Cerebellar nuclear complex (tissue), 1 donor: ENCODE measurements at places on chromosomes 1 and 21.

- no peak for DNase-seq
These were observed 52.8 kb downstream of the IGSF21 start for GRCh38 chr1:18160290-18160942.

DNA sequence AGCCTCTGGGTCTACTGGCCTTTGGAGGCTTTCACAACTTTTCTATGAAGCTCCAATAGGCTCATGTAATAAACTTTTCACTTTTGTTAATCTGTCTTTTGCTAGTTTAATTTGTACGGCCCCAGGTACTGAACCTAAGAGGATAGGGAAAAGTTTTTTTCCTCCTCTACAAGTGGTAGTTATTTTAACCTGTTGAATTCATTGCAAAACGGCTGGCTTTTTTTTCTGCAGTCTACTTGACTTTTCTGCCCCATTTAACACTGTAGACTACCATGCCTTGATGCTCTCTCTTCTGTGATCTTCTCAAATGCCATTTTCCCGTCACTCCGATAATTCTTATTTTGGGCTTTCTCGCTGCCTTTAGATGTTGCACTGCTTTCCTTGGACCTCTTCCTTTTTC, 43.6 kb upstream of the DR1 start:
- DNase-seq = no peak

- peak; percentile 11 for DNase-seq
These were observed at the start of gene UAP1 for GRCh38 chr1:162561616-162562469. UAP1 (plus strand) TSS chr1:162561722; CDS start chr1:162566069, 4,347 bp downstream.

DNA sequence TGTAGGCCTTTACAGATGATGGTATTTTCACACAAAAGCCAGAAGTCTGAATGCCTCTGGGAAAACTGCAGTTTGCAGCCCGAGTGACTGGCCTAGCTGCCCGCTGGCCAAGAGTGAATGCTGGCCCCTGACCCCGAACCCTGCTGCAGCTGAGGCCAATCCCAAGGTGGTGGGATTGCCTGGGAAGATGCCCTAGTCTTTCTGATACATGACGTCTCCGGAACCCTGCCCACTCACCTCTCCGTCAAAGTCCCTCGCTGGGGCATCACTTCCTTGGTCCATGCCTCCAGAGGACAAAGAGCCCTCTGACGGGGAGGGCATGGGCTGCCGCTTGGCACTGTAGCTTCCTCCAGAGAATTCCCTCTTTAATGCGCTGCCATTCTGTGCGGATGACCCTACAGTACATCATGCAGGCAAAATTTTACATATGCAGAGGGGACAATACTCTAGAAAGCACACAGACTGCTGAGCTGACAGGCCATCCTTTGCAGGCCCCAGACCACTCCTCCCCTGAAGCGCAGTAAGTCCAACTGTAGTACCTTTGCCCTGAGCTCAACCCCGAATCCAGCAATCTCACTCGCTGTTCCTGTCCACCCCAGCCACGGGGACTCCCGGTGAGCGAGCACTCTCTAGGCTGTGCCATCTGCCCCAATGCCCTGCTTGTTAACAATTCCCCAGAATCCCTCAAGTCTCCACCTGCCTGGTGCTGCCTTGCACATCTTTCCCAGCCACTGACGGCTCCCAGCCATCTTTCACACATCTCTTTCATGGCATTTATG, 54.7 kb downstream of the COQ8A start:
- no peak for DNase-seq

DNA sequence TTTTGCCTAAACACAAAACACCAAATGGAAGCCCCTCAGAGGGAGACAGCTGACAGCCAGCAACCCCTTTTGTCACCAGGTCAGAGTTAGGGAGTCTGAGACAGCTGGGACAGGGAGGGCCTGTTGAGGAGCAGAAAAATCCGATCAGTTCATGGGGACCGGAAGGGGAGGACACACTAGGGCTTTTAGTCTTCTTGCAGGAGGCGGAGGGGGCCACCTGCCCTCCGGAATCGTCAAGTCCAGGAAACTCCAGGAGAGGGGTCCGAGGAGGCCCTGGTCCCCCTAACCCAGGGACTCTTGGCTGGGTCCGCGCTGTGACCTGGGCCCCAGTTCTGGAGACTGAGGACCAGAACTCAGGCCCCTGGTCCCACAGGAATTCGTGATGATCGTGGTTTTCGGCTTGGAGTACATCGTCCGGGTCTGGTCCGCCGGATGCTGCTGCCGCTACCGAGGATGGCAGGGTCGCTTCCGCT, 34.2 kb downstream of the KCNQ4 start:
- no peak for DNase-seq

GRCh38 chr1:103941086-103941485, 191.4 kb downstream of the AMY1C start:
- DNase-seq = no peak

- no peak for DNase-seq
These were observed 67.0 kb downstream of the RGS18 start for GRCh38 chr1:192225266-192225665.

DNA sequence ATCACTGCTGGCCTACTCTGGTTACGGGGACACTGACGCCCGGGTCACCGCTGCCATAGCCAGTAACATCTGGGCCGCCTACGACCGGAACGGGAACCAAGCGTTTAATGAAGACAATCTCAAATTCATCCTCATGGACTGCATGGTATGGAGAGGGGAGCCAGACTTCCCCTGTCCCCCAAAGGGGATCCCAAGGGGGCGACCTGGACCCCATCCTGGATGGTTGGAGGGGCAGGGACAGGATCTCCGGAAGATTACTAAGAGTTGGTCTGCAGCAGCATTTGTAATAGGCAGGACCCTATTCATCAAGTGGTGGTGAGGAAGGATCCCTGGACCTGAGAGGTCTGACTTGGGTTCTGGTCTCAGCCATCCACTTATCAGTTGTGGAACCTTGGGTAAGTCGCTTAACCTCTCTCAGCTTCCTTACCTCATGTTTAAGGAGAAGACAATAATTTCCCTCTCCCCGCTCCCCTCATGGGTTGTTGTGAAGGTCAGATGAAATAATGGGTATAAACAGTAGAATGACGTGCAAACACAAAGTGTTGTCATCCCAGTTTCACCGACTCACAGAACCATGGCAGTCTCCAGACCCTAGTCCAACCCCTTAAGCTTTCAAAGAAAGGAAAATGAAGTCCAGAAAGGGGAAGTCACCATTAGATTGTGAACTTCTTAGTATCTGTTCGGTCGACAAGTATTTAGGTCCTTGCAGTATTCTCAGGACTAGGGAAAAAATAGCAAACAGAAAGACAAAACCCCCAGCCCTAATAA, 883 bp downstream of the LAMTOR2 start:
- DNase-seq = no peak

DNA sequence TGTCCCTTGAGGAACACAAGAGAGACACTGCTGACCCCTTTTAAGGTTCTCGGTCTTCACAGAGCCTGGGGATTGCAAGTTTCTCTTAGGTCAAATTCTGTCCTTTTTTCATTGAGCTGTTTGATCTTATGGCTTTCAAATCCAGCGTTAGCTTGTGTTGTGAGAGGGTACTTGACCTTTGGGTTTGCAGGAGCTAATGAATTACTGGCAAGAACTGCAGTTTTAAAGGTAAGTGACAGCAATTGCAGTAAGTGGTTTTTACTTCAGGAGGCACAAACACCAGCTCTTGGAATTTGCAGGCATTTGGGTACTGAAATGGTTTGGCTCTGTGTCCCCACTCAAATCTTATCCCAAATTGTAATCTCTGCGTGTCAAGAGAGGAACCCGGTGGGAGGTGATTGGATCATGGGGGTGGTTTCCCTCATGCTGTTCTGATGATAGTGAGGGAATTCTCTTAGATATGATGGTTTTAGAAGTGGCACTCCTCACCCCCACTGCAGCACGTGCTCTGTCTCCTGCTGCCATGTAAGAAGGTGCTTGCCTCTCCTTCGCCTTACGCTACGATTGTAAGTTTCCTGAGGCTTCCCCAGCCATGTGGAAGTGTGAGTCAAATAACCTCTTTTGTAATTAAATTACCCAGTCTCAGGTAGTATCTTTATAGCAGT, 134.5 kb upstream of the LYPLAL1 start:
- no peak for DNase-seq

DNA sequence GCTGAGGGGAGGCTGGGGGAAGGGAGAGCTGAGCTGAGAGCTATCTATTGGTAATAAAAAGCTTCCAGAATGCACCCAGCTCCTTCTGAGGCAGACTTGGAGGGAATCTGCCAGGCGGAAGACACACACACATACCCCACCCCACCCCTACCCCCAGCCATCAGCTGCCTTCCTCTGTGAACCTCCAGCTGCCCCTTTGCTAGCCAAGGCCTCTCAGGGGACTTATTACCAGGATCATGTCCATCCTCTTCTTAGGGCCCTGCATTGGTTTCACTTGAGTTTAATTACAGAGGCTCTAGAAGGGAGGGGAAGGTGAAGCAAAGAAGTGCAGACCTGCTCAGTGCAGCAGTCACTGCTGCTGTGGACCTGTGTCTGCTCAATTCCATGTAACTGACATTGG, 156.4 kb downstream of the OMA1 start:
- DNase-seq = no peak

DNA sequence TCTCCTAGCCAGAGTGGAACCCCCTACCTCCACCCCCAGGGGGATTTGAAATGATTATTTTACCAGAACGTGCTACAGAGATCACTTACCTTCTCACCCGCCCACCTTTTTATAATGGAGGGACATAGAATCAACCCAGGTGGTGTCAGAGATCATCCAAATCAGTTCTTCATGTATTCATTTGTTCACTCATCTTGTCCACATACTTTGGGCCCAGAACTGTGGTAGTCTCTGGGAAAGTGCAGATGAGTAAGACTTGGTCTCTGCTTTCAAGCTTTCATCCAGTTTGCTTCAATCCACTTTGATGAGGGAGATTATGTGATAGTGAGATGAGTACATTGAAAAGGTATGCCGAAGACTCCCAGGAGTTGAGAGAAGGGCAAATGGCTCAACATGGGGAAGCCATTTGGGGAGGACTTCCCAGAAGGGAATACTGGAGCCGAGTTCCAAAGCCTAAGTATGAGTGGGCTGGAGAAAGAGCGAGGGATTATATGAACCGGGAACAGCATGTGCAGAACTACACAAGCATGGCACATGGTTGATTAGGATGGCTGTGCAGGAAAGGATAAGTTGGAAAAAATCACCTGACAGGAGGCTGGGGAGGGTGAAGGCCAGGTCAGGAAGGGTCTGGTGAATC, 1.9 kb downstream of the FGGY start:
- no peak for DNase-seq

GRCh38 chr1:181134543-181135436, 46.3 kb downstream of the IER5 start:
- no peak for DNase-seq

DNA sequence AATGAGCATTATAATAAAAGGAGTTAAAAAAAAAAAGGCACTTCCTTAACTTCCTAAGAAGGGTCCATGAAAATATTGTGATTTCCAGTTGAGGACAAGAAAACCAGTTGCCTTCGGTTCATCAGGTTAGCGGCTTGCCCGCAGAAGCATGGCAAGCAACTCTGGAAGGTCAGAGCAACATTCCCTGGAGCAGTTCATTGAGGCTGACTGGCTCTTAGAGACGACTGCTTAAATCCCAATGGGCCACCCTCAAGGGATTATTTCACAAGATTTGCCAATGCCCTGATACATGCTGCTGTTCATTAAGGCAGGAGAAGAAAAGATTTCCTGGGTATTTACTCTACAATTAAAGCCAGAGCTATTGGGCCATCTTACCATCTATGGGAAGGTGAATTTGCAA, 29.0 kb upstream of the CASQ2 start:
- DNase-seq = no peak

DNA sequence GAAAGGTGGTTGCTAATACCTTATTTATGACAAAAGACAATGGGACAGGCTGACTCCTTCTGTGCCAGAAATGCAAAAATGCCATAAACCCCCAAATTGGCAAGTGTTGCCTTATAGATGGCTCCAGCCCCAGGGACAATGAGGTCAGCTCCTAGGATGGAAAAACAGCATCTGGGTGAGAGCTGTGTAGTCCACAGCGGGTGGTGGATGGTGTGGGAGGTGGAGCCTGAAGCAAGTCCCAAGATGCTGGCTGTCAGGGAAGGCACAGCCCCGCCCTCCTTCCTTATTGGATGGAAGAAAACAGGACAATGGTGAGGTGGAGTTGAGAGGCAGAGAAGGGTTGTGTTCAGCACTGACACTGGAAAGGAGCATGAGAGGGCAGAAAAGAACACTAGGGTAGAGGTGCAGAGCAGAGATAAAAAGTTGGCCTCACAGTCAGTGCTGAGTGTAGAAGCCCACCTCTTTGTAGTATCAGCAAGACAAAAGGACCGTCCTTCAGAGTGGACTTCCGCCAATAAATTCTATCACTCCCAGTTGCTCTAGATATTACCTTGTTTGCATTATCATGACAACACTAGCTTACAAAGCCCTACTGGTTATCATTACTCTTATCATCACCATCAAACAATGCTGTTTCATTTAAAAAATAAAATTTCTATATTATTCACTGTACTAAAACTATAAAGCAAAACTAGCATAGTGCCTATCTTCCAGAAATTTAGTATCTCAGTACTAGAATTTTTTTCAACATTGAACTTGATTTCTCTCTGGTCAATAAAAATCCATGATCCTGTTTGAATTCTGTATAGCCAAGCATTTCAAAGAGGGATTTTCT, 3.7 kb upstream of the SDE2 start:
- no peak for DNase-seq

DNA sequence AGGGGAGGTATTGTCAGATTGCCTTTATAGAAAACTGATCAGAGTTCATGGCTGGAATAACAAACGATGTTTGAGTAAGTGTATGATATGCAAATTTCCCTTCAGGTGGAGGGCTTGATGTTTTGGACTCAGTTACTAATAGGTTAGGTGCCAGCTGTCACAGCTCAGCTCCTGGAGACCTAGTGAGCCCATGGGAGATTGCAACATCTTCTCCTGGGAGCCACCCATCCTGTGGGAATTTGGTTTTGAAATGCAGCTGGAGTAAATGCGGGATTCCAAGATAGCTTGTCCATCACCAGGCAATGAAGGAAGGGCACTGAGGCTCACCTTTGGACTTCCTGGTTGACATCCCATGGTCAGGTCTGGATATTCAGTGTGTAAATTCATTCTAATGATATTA, 211.4 kb upstream of the NRIP1 start:
- no peak for DNase-seq

DNA sequence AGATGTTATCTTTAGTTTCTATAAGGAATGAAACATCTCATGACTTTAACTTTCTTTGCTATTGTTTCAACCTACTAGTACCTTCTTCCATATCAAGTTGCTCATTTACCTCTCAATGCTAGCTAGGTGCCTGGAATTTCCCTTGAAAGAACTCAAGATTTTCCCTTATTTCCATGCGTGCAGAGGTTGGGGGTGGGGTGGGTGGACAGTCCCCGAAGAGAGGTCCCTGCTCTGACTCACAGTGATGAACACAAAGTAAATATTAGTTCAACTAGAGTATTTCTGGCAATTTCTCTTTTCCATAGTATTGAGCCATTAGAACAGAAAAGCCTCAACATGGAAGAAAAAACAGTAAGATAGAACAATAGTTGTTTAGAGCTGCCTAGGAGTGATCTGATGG, 239.0 kb upstream of the ZP4 start:
- DNase-seq = no peak

DNA sequence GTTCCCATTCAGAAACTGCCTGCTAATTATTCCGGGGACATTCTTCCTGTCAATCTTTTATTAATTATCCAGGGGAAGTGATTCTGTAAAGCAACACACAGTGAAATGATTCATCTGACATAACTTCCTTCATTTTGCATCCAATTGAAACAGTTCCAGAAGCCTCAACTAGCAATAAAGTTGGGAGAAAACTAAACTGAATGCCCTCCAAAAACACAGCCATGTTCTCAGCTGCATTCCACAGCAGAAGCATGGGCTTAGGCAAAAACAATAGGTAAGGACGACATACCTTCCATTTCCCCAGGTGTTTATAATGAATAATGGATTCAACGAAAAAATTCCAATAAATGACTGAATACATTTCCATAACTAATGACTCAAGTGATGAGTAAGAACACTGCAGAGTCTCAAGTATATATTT, 36.9 kb upstream of the TARBP1 start:
- DNase-seq = no peak
